Urinary bladder (tissue), 4 donors: ENCODE measurements at places on chromosomes 2 and 18. TPM values are rescaled to one million over a fixed set of nuclear protein-coding genes. Genes with fewer than 3 reads are reported as not detected.

GRCh38 chr18:35502052-35502451 lies 4.3 kb upstream of the INO80C start:
- DNase-seq: no peak

VSNL1 gene
- 1.7 TPM for total RNA-seq

DNA sequence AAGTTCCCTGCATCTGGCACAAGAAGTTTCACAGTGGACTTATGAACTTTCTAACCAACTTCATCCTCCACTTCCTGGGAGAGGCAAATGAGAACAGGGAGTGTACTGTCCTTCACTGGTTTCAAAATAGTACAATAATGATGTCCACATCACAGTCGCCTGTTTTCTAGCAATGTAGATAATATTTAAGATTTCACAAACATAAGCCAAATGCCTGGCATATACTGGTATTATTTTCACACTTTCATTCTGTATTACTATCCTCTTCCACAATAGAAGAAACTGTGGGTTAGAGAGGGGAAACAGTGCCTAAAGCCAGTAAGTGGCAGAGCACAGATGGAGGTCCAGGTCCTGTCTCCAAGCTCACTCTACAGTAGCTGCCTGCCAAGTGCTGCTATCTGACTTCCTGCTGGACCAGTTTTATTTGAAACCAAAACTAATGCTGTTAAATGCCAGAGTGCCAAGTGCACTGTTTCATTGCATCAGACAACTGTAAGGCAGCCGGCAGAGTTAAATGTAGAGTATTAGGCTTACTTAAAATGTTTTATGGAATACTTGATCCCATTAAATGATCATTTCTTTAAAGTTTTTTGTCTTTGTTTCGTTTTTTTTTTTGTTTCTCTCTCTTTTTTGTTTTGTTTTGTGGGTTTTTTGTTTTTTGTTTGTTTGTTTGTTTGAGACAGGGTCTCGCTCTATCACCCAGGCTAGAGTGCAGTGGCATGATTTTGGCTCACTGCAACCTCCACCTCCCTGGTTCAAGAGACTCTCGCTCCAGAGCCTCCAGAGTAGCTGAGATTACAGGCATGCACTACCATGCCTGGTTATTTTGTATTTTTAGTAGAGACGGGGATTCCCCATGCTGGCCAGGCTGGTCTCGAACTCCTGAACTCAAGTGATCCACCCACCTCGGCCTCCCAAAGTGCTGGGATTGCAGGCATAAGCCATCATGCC lies 15.1 kb downstream of the COBLL1 start:
- peak; percentile 35 for DNase-seq

DNA sequence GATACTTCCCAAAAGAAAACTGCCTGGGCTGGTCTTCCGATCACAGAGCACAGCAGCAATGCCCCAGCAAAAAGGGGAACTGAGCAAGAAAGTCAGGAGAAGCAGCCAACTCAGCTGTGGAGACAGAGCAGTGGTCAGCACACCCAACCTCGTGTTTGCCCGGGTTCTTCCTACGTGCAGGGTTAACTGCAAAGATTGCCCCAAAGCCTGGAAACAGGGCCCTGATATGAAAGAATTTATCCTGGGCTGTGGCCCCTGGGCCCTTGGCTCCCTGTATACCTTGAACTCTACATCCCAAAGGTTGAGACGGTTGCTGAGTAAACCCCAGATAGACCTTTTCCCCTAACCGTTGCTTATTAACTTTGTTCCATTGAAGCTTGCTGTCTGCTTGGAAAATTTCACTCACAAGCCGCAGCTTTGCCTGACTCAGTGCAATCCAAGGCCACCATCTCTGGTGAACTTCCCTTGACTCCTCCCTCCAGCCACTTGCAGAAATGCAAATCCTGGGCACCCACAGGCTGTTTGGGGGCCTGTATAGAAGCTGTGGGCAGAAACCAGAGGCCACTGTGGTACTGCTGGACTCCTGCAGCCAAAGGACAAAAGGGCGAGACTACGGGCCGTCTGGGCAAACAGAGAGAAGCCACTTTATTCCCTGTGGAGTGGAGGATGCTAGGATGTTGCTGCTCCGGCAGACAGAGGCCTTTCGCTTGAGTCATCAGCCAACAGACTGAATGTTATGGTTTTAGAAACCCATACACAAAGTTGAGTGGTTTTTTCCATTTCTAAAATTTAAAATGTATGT lies 18.2 kb downstream of the NRP2 start:
- DNase-seq: no peak

GRCh38 chr2:30759481-30759880 lies 47.8 kb downstream of the CAPN13 start:
- DNase-seq: no peak
